ENCODE measurements at places on chromosomes 12 and 14.
A peak's percentile ranks its signal among the peaks of the same experiment; 100 is the strongest.

DNA sequence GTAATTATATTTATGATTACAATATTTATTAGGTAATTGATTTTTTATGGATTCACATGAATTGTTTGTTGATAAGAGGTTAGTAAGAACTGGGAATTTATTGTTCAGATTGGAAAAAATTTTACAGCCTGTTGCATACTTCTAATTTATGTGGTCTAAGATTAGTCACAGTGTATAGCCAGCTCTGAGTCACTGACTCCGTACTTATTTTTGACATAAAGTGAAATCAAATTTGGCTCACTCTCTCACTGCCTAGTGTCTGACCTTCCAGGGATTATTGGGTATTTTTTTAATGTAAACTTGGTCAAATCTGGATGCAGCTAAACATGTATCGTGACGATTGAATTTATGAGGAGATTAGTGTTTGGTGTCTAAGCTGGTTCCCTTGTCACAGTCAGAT lies 109.3 kb downstream of the PTPRQ start:
- no peak for DNase-seq

- DNase-seq, result no peak
These were observed 42.0 kb downstream of the CNTN1 start for GRCh38 chr12:40734276-40734675.

DNA sequence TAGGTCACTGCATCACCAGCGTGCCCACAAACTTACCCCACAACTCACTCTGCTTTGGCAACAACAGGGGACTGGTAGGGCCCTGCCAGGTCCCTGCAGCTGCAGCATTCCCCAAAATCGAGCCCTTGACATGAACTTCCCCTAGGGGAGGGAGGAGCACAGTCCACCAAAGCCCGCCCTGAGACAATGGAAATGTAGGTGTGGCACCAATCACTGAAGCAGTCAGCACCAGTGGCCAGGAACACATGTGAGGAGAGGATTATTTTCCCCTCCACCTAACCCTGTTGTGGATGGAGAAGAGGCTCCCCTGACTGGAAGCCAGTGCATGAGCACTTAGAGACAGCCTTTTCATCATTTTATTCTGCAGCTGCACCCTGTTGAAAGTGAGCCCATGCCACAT lies 573.8 kb downstream of the SOX5 start:
- no peak for DNase-seq

- DNase-seq, result peak; percentile 74
These were observed 1.1 kb upstream of the ARG2 start for GRCh38 chr14:67618617-67619063.

DNA sequence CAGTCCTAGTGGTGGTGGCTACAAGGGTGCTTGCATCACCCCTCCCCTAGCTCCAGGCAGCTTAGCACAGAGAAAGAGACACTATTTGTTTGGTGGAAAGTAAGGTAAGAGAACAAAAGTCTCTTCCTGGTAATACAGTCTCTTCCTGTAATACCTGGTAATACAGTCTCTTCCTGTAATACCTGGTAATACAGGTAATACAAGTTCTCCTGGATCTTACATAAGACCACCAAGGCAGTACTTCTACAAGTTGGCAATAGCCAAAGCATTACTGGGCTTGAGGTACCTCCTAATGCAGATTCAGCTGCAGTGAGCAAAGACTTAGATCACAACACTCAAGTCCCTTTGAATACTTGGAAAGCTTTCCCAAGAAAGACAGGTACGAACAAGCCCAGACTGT lies 77.0 kb downstream of the CATSPERB start:
- DNase-seq, result no peak

DNA sequence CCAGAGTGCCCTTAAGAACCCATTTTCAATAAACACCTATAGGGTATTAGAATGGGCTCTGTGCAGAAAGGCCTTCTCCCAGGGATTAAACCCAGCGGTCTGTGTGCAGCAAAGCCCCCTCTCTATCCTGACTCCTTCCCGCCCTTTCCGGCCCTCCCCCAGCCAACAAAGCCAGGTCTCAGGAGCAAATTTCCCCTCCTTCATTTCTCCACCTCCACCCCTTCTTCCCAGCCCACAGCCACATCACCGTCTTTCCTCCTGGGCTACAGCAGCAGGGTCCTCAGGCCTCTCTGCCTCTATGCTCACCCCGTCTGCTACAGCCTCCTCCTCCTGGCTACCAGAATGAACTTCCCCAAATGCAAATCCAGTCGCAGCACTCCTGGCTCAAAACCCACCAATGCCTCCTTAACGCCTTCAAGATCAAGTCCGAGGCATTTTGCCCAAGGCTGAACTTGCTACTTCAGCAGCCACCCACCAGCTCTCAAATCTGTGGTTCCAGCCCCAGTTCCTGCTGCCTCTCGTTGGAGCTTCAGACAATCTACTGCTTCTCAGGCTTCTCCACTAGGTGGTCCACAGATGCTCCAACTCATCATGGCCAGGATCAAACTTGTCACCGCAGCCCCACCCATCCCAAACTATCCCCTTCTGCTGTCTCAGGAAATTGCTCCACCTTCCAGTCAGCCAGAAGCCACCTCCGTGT lies 134.8 kb downstream of the BCL11B start:
- no peak for DNase-seq

- no peak for DNase-seq
These were observed 136.0 kb downstream of the KSR2 start for GRCh38 chr12:117832459-117833457.

DNA sequence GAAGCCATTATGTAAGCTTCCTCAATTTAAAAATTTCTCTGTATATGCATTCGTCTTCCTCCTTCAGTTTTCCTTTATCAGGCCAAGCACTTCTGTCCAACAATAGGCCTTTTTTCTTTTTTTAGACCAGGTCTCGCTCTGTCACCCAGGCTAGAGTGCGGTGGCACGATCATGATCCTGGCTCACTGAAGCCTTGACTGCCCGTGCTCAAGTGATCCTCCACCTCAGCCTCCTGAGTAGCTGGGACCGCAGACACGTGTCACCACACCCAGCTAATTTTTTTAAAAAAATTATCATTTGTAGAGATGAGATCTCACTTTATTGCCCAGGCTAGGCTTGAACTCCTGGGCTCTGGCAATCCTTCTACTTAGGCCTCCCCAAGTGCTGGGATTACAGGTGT lies 25.8 kb downstream of the TAOK3 start:
- no peak for DNase-seq

DNA sequence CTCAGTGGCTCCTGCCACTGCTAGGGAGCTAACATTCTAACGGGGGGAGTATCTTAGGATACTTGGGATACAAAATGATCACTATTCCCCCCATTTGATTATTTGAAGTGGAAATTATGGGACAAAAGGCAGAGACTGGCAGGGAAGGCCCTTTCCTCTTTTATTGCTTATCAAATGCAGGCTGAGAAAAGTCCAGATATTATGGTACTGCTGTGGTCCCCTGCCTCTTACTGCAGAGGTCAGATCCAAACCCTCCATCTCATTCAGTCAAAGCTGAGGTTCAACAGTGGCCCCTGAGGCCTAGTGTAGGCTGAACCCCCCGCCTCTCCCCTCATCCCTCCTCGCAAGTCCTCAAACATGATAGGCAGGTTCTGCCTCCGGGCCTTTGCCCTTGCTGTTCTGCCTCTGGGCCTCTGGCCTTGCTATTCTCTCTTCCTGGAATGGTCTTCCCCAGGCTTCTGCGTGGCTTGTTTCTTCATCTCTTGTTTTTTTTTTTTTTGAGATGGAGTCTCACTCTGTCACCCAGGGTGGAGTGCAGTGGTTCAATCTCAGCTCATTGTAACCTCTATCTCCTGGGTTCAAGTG lies 34.2 kb downstream of the KRT80 start:
- DNase-seq, result no peak

DNA sequence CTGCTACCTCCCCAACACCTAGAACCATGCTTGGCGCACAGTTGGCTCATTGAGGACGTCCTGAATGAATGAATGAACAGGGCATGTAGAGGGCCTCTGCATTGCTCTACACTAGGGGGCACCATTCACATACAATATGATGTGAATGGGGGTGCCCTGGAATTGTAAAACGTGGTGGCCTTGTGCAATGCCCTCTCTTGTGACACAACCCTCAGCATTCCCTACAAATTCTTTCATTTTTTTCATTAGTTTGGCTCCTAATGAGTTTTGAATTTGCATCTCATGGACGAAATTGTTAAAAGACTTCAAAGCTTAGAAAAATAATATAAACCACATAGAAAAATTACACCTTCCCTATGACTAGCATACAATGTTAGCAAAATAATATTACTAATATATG lies 2.3 kb upstream of the DIO2 start:
- peak; percentile 45 for DNase-seq

DNA sequence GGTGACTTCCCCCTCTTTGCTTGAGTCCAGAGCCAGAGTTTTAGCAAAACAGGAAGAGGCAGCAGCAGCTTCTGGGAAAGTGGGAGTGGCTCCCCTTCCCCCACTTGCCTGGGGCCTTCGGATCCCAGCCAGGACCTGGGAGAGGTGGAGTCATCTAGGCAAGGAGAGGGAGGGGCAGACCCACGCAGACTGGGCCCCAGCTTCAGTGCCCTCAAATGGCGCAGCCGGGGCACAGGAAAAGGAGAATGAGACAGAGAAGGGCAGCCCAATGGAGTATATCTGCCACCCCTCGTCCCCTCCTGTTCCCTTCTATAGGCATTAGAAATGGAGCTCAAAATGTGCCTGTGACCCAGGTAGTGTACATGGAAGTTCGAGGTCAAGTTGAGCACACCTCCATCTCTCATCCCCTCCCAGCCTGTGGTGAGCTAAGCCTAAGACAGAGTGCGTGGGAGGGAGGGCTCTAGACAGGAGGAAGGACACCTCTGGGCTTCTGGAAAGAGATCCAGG lies 9.3 kb upstream of the HDAC7 start:
- no peak for DNase-seq

DNA sequence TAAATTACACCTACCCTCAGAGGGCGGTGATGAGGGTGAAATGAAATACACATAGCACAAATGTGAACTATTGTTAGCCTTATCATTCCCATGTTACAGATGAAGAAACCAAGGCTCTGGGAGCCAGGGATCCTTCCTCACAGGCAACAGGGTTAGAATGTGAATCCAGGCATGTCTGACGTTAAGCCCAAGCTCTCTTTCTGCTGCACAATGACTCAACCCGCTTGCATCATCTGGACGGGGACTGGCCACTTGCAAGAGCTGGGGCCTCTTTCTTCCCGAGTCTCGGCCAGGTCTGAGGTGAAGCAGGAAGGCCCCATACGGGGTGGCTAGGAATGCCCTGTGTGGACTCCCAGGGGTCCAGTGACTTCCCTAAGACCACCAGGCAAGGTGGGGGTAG lies 105.2 kb downstream of the RBM19 start:
- no peak for DNase-seq

DNA sequence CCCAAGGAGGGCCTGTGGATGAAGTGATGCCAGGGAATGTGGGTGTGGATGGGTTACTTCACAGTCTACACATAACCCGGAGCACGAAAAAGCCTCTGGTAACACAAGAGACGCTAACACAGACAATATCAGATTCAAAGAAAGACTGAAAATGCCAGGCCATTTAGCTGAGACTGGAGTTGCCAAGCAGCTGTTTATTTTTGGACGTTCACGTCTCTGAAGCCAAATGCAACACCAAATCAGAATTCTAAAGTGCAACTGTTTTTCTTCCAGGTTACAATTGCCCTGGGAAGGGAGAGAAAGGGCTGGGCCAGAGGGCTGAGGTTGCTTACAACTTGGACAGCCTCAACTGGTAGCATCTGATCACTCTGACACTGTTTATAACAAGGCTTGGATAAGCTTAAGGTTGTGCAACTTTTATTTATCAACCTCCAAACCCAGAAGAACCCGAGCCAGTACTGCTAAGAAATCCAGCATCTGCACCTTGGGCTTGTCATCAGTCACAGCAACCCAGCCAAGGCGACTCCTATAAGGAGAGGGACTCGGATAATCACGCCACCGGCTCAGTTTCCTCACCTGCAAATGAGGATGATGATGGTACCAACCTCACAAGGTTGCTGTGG lies 24.8 kb downstream of the NUAK1 start:
- no peak for DNase-seq

Measured in activated CD4-positive, alpha-beta T cell treated with anti-CD3 and anti-CD28 coated beads, Interleukin-10, Interleukin-2, amounts not matched to agents 100 ng/mL and 50 ng/mL, durations not matched to agents 16 hours and 8 hours (primary cell).